ENCODE measurements at places on chromosomes 3 and 15. TPM values are rescaled to one million over a fixed set of nuclear protein-coding genes. Genes with fewer than 3 reads are reported as not detected.
A peak's percentile ranks its signal among the peaks of the same experiment; 100 is the strongest.

DNA sequence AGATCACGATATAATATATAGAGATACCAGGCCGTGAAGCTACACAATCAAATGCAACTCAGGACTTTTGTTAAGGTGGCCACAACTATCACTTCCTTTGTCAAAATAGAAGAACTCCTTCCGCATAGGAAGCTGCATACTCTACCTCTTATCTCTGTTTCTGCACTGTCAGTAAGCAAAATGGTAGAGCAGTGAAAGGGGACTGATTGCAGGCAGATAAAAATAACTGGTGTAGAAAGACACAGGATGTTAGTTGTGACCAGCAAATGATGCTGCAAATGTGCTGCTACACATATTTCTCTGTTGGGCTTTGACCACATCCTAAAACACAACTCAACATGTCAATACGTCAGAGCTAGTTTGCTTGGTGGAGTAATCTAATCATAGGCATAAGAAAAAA lies 16.3 kb upstream of the TRAT1 start:
- H3K27me3 ChIP-seq = no peaks in the 10 kb centered on the region
- peak; percentile 76 for DNase-seq
- H3K36me3 ChIP-seq = no peaks in the 10 kb centered on the region
- peak overlapping the region; percentile 6 for H3K4me3 ChIP-seq

GRCh38 chr3:66747261-66747660 lies 246.4 kb upstream of the LRIG1 start:
- H3K27me3 ChIP-seq = no peaks in the 10 kb centered on the region
- H3K27ac ChIP-seq = no peak overlapping the region
- no peaks in the 10 kb centered on the region for H3K36me3 ChIP-seq
- no peaks in the 10 kb centered on the region for H3K4me1 ChIP-seq

DNA sequence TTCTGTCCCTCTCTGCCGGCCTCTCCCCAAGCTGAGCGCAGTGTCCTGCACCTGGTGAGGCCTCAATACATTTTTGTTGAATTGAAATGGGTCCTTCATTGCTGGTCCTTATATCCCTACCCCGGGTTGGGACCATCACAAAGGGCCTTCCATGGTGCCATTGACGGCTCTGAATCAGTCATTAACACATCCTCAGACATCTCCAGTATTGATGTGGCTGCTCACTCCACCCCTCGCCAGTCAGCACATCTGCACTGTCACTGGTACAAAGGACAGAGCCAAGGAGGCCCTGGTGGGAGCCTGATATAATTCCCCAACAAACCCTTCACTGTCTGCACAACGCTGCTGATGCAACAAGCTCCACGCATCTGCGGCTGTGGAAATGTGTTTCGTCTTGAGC lies 191.6 kb upstream of the TOPAZ1 start:
- no peak for DNase-seq
- no peak overlapping the region for H3K4me3 ChIP-seq
- no peak overlapping the region for H3K27ac ChIP-seq
- no peaks in the 10 kb centered on the region for H3K36me3 ChIP-seq
- H3K4me1 ChIP-seq = no peaks in the 10 kb centered on the region
- no peaks in the 10 kb centered on the region for H3K27me3 ChIP-seq

Gene KLF15
- 0.11 TPM for total RNA-seq

Gene FSD2
- not detected for total RNA-seq

DNA sequence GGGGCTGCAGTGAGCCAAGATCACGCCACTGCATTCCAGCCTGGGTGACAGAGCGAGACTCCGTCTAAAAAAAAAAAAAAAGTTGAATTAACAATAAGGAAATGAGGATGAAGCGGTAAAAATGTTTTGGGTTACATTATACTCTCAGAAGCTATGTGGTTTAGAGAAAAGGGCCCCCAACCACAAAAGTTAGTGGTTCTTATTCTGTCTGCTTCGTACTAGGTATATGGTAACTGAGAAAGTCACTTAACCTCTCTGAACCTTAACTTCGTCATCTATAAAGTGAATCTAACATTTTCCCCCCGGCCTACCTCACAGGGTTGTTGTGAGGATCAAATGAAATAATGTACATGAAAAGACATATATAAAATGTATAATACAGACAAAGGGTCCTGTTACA lies 38.4 kb upstream of the EHHADH start:
- H3K27ac ChIP-seq = no peak overlapping the region
- H3K36me3 ChIP-seq = no peaks in the 10 kb centered on the region
- DNase-seq = no peak
- no peak overlapping the region for H3K4me3 ChIP-seq

DNA sequence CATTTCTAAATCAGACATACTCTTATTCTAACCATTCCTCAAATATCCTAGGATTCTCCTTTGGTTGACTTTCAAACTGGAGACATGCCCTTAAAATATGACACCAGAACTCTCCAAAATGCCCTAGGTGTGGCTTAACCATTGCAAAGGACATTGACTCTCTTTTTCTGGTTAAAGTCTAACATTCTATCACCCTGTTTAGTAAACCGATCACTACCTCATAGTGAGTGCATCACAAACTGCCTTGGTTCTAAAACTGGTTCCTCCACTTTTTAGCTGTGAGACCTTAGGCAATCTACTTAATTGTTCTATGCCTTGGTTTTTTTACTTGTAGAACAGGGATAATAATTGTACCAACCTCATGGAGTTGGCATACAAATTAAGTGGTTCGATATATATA lies 224.3 kb downstream of the CDIN1 start:
- no peak for DNase-seq
- no peaks in the 10 kb centered on the region for H3K4me1 ChIP-seq
- H3K4me3 ChIP-seq = no peak overlapping the region

- H3K4me1 ChIP-seq = no peaks in the 10 kb centered on the region
- H3K4me3 ChIP-seq = no peak within 1 kb of the TSS
- H3K27ac ChIP-seq = no peak within 1 kb of the TSS
- no peak for DNase-seq
- H3K27me3 ChIP-seq = peaks cover 19% of the 10 kb centered on the region
Measured at GRCh38 chr3:39809181-39809994, at the start of gene MYRIP. MYRIP (plus strand) TSS chr3:39809609; CDS start chr3:39900817, 91,208 bp downstream.

DNA sequence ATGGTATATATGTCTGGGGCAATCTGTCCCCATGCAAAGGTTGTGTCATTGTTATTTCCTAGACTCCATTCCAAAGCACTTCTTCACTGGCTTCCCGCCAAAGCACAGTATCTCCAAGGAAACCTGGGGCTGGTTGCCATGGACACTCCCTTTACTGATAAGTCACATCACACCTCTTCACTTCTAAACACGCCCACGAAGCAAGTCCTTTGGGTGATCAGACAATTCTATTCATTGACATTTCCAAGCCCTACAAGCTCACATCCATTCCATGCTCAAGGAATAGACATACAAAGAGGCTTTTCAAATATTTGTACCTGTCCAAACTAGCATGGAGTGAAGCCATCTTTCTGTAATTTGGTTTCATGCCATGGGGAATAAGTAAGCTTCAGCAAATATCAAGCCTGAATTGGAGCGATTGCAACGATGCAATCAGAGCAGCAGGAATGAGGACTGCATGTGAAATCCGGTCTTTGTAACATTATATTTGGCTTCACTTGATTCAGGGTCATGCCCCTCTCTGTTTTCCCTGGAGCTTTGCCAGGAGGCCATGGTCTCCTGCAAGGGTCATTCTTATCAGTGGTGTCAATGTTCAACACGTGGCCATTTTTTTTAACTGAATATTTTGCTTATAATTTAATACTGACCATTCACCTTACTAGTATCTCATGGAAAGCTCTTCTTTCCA lies 201.6 kb upstream of the TMC3 start:
- no peaks in the 10 kb centered on the region for H3K4me1 ChIP-seq
- H3K27me3 ChIP-seq = no peaks in the 10 kb centered on the region
- no peaks in the 10 kb centered on the region for H3K36me3 ChIP-seq
- H3K27ac ChIP-seq = no peak overlapping the region
- H3K4me3 ChIP-seq = no peak overlapping the region

DNA sequence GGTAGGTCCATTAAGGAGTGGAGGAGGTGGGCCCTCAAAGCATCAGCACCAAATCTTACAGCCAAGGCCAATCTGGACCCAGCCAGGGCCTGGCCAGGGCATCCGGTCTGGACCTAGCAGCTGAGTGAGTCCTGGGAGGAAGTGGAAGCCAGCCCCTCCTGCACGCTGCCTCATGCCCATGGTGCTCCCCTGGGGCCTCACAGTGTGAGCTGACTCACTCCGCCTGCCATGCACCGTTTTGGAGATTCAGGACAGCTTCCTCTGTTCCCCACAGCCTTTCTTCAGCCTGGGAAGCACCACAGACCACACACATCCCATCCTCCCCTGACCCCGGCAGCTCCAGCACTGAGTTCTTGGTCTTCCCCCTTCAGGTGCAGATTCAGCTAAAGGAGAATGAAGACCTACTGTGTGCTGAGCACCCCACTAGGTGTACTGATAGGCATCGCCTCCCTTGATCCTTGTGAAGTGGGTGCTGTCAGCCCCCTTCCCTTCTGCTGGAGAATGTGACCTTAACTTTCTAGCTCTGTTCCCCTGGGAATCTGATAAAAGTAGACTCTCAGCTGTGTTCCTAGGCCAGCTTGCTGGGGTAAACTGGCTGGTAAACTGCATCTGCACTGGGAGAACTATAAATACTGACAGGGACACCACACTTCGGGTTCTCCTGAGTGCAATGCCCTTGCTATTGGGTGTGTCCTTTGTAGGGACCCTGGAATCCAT lies 36.8 kb upstream of the SEC13 start:
- H3K36me3 ChIP-seq = no peaks in the 10 kb centered on the region
- H3K4me1 ChIP-seq = no peaks in the 10 kb centered on the region
- H3K27me3 ChIP-seq = no peaks in the 10 kb centered on the region
- no peak overlapping the region for H3K4me3 ChIP-seq
- H3K27ac ChIP-seq = no peak overlapping the region

DNA sequence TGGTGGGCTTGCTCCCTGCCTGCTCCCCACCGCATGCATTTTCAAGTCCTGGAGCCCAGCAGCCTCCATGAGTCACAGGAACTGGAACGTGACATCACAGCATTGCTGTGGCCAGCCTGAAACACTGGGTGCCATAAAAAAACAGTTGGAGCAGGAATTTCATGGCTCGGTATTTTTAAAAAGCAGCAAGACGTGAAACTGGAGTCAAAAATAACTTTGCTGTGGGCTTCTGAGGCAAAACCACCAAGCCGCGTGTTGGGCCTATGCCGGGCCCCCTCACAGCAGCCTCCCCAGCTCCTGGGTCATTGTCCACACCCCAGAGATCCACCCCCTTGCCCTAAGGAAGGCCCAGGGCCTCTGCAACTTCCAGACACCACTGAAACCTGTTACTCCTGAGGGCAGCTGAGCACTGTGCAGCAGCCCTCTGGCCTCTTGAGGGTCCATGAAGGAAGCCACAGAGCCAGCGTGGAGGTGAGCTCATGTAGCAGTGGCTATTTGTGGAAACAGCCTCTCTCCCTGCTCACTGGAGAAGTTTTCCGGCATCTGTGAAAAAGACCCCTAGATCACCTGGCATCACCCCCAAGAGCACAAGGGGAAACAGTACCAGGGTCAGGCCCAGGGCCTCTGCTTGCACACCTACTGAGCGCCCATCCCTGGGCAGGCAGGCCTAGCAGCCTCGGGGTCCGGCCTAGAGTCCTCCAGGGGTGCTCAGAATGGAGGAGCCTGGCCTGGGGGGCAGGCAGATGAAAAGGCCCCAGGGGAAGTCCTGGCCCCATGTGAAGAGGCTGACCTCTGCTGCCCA lies 34.0 kb upstream of the DUSP7 start:
- peaks cover 11% of the 10 kb centered on the region for H3K4me1 ChIP-seq
- no peak overlapping the region for H3K4me3 ChIP-seq
- no peaks in the 10 kb centered on the region for H3K27me3 ChIP-seq

DNA sequence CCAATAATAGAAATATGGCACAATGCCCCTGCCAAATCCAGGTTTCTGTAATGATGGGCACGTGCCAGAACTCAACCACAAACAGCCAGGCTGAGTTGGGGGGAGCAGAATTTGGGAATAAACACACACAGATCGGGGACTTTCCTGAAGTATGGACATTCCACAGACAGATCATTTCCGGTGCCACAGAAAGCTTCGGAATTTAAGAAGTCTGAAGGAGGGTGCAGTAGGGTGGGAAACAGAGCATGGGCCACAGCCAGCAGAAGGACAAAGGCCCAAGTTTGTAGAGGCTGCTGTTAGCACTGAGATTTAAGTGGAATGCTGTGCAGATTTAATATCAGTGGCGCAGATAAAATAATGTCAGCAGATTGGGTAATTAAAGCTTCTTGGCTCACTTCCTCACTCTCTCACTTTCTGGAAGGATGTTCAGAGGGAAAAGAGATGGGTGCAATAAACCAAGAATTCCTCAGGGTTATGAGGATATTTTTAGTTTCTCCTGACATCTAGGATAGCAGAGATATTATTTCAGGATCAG lies 67.4 kb downstream of the MYLK start:
- no peaks in the 10 kb centered on the region for H3K4me1 ChIP-seq
- no peaks in the 10 kb centered on the region for H3K27me3 ChIP-seq
- no peak overlapping the region for H3K4me3 ChIP-seq
- DNase-seq = no peak
- no peak overlapping the region for H3K27ac ChIP-seq

DNA sequence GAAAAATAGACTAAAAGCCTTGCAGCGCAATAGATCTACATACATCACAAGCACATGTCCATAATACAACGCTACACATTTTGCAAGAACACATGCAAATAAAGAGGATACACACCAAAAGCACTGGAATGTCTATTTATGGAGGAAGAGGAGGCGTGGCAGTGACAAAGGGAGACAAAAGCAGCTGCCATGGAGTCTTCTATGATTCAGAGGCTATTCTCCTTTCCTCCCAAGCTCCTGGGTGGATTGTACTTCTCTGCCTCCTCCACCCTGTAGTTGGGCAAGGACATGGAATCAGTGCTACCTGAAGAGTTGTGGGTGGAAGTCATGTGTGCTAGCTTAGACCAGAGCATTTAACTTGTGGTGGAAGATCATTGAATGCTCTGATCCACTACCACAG lies 57.9 kb upstream of the ABHD2 start:
- no peak overlapping the region for H3K27ac ChIP-seq
- H3K27me3 ChIP-seq = no peaks in the 10 kb centered on the region
- no peaks in the 10 kb centered on the region for H3K36me3 ChIP-seq
- no peaks in the 10 kb centered on the region for H3K4me1 ChIP-seq
- H3K4me3 ChIP-seq = no peak overlapping the region

DNA sequence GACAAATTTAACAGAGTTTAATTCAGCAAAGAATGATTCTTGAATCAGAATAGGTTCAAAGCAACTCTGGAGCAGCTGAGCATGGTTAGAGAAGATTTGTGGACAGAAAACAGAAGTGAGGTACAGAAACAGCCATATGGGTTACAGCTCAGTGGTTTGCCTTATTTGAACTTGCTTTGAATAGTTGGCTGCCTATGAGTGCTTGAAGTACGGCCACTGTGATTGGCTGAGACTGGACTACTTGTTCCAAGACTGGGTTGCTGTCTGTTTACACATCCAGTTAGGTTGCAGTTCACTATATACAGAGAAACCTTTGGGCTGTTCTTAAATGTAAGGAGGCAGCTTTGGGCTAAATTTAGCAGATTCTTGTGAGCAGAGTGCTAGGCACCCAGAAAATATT lies 79.4 kb upstream of the CADPS start:
- H3K27ac ChIP-seq = no peak overlapping the region
- no peaks in the 10 kb centered on the region for H3K27me3 ChIP-seq
- H3K36me3 ChIP-seq = no peaks in the 10 kb centered on the region
- no peak for DNase-seq

DNA sequence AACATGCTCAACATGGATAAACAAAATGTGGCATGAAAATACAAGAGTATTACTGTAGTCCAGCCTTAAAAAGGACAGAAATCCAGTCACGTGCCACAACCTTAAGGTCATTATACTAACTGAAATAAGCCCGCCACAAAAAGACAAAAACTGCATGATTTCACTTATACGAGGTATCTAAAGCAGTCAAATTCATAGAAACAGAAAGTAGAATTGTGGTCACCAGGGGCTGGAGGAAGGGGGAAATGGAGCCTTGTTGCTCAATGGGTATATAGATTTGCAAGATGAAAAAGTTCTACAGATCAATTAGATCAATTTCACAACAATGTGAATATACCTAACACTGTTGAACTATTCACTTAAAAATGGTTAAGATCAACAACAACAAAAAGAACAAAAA lies 7.4 kb downstream of the GLB1 start:
- H3K36me3 ChIP-seq = no peaks in the 10 kb centered on the region
- H3K27me3 ChIP-seq = no peaks in the 10 kb centered on the region
- H3K4me3 ChIP-seq = peak overlapping the region; percentile 2

All from CD8-positive, alpha-beta memory T cell (primary cell).